Activated naive CD4-positive, alpha-beta T cell treated with anti-CD3 and anti-CD28 coated beads, Interleukin-2, amount 50 U/mL, for 72 hours (primary cell): ENCODE measurements at places on chromosomes 7 and 10.

GRCh38 chr7:75028299-75028698 lies 45.3 kb downstream of the RCC1L start:
- DNase-seq: no peak

DNA sequence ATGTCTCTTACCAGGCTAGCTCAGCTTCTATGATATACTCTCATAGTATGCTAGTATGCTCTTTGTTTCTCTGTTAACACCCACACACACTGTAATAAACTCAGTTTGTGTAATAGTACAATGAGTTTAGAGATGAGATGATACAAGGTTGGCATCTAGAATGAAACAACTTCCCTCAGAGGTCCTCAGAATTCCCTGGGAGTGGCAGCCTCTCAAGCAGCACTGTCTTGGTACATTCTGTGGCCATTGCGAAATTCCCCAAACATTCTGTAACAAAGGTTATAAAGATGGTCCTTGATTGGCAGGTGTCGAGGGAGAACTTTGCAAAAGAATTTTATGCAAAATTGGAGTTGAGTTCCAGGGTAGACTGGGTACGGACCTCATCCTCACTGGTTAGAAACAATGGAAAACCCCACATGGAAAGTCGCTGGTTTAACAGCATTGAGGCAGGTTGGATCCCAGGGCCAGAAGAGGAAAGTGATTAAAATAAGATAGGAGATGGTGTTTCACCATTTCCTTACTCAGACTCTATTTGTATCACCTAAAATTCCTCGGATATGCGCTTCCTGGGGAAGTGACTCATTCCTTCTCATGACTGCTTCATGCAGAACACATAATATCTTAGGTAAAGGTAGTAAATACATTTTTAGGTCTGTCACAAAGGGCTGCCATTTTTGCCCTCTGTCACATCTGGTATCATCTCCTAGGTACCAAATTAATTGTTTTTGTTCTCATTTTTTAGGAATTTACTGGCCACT lies 657.8 kb downstream of the SORCS1 start:
- DNase-seq: no peak

DNA sequence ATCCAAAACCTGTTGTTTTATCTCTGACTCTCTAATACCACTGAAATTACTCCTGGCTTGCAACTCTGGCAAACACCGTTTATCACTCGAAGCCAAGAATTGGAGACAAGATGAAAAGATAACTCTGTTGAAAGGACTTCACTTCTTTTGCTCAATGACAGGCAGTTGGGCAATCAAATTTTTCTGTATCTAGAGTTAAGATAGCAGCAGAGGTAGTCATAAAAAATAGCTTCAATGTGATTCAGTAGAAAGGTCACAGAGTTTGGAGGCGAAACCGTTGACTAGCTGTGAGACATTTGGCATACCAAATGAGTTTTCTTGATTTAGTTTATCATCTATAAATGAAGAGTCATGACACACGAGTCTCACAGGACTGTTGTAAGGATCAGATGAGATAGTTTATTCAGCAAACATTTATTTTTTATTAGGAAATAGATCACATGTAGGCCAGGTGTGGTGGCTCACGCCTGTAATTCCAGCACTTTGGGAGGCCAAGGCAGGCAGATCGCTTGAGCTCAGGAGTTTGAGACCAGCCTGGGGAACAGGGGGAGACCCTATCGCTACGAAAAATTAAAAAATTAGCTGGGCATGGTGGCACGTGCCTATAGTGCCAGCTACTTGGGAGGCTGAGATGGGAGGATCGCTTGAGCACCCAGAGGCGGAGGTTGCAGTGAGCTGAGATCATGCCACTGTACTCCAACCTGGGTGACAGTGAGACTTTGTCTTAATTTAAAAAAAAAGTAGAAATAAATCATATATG lies 23.6 kb downstream of the AKR1B1 start:
- no peak for DNase-seq

- no peak for DNase-seq
Observed at GRCh38 chr7:29090151-29090805, 56.1 kb downstream of the CPVL start.

- DNase-seq: no peak
Observed at GRCh38 chr10:8114741-8115617, 60.5 kb downstream of the GATA3 start.

DNA sequence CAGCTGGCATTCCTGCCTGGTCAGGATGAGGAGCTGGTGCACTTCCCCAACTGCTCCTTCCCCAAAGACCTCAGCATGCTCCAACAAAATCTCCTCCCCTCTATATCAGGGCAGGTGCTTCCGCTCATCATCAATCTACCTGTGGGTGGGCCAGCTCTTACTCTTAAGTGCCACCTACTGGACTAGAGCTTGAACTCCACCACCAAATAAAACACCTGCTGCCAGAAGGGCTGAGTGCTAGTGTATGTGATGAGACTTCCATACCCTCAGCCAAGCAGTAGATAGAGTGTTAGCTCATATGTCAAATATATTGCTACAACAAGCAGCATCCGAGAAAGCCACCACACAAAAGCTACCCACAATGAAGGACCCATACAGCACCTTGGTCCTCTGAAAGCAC lies 264.3 kb downstream of the RNLS start:
- DNase-seq: peak; percentile 3

DNA sequence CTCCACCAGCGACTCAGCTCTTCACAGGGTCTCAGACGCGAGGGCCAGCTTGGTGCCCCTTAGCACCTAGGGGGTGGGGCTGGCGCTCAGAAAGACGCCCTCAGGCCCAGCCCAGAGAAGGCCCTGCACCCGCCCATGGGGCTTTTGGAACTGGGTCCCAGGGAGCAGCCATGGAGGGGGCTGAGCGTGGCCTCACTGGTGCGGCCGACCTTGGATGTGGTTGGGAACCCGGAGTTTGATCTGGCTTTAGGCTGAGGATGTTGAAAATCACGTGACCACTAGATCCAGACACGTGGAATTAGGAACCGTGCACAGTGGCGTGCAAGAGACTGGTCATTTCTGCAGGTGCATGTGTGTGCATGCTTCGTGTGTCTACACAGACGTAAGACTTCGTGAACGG lies 185.4 kb downstream of the DNAJB6 start:
- no peak for DNase-seq

- DNase-seq: no peak
Observed at GRCh38 chr10:58023341-58024073, 244.2 kb downstream of the IPMK start.

DNA sequence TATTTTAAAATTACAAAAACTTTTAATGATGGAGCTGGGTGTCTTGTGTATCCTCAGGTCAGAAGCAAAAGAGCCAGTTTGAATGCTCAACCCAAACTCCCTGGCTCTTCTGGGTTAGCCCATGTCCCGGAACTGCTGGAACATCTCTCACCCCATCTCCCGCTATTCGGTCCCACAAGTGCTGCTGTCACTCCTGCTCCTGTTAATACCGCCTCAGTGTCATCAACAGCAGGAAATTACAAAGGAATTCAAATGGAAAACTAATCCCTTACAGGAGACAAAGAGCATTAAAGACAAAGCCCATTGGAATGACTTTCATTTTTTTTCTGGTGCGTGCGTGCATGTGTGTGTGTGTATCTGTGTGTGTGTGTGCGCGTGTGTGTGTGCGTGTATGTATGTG lies 112.0 kb upstream of the C7orf33 start:
- DNase-seq: no peak

DNA sequence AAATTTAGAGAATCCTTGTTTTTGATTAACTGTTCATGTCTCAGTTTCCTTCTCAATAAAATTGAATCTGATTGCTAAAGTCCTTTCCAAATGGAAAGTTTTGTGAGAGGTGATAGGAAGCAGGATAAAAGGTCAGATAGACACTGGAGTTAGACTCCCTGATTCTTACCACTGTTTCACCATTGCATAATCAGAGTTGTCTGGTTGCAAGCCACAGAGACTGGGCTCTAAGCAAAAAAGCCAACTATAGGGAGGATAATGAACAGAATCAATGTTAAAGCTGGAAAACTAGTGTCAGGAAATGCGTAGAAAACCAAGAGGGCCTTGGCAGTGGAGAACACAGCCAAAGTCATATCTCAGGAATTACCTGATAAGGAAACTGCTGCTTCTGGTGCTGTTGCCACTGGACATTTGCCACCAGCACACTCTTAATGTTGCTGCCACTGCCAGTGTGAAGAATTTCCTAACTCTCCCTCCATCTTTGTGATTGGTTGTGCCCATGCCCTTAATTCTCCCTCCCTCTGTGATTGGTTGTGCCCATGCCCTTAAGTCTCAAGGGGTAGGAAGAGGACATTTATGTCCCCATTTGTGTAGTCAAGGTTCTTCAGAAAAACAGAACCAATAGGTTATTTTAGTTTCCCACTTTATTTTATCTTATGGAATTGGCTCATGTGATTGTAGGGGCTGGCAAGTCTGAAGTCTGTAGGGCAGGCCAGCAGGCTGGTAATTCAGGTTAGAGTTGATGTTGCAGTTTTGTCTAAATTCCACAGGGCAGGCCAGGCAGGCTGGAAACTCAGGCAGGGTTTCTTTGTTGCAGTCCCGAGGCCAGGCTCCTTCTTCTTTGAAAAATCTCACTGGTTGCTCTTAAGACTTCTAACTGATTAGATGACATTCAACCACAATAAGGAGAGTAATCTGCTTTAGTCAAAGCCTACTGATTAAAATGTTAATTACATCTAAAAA lies 639.0 kb downstream of the REEP3 start:
- DNase-seq: no peak

- DNase-seq: peak; percentile 80
Observed at GRCh38 chr7:99143853-99144672, at the start of gene SMURF1. SMURF1 (minus strand) TSS chr7:99144108; CDS start chr7:99143780, 328 bp downstream.

DNA sequence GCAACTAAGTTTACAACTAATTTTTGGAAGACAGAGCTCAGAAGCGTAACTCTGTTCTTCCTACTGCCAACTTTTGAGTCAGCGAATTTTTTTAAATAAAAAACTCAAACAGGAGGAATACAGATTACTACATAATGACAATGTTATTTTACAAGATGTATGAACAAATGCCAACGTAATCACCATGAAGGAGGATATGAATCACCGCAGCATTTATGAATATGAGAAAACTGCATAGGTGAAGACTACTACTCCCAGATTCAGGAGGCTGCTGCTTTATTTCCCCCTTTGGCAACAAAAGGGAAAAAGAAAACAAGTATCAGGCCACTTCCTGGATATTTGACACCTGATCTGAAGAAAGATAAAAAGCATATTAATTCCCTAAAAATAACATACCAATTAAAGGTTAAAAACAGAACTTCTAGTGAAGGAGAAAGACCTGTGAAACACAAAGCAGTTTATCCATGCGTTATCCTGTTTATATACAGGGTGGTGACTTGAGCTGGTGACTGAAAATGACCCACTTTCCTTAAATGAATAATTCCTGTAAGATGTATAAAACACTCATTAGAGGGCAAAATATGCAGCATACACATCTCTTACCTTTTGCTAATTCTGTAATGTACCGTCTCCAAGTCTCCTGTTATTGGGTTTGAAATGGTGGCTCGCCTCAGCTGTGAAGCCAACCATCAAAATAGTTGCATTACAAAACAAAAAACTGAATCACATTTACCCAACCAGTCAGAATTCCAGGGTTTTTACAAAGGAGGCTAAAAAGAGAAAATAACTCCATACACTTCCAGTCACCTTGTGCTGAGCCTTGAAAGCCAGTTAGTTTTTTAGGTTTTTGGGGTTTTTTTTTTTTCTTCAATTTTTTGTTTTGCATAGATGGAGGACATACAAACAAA lies 52.0 kb downstream of the P4HA1 start:
- DNase-seq: no peak

DNA sequence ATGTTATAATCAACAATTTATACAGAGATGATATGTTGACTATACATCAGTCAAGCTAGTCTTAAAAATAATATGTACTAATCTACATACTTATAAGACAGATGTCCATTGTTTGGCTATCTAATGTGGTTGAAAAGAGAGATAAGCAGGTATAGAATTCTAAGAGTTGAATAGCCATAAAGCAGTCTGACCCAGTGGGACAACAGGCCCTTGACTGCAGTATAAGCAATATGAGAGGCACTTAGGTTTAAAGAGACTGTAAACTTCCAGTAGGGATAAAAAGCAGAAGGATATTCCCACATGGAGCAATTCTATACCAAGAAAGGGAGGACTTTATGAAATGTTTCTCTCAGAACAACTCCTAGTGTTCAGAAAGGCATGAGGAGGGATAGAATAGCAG lies 139.3 kb downstream of the ELAPOR2 start:
- DNase-seq: no peak

- no peak for DNase-seq
Observed at GRCh38 chr10:6069081-6069931, 7.1 kb upstream of the IL2RA start.

- DNase-seq: no peak
Observed at GRCh38 chr7:77428777-77429231, 12.7 kb upstream of the GSAP start.

GRCh38 chr7:22728401-22729029 lies 1.5 kb downstream of the IL6 start:
- no peak for DNase-seq

- DNase-seq: no peak
Observed at GRCh38 chr10:98528166-98528804, 81.5 kb upstream of the HPS1 start.

GRCh38 chr7:131501422-131501821 lies 55.0 kb downstream of the PODXL start:
- no peak for DNase-seq

- DNase-seq: no peak
Observed at GRCh38 chr10:29130190-29130673, 158.6 kb upstream of the LYZL1 start.
